ENCODE measurements at places on chromosomes 11 and 22.
A peak's percentile ranks its signal among the peaks of the same experiment; 100 is the strongest.

DNA sequence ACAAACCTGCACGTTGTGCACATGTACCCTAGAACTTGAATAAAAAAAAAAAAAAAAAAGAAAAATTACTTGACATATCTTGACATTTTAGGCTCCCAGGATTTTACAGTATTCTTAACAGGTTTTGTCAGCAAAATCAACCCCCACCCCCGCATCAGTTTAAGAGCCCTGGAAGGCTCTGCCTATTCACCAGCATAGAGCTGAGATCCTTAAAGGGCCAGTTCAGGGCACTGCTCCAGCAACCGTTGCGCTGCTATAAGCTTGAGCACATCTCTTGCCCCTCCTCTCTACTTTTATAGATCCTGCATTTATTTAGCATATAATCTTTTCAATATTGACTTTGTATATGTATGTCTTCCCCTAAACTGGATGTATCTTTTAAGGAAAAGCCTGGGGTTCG, 697 bp upstream of the PAFAH1B2 start:
- peak; percentile 43 for DNase-seq

GRCh38 chr22:35581023-35581413, 36.1 kb downstream of the MB start:
- DNase-seq = no peak

DNA sequence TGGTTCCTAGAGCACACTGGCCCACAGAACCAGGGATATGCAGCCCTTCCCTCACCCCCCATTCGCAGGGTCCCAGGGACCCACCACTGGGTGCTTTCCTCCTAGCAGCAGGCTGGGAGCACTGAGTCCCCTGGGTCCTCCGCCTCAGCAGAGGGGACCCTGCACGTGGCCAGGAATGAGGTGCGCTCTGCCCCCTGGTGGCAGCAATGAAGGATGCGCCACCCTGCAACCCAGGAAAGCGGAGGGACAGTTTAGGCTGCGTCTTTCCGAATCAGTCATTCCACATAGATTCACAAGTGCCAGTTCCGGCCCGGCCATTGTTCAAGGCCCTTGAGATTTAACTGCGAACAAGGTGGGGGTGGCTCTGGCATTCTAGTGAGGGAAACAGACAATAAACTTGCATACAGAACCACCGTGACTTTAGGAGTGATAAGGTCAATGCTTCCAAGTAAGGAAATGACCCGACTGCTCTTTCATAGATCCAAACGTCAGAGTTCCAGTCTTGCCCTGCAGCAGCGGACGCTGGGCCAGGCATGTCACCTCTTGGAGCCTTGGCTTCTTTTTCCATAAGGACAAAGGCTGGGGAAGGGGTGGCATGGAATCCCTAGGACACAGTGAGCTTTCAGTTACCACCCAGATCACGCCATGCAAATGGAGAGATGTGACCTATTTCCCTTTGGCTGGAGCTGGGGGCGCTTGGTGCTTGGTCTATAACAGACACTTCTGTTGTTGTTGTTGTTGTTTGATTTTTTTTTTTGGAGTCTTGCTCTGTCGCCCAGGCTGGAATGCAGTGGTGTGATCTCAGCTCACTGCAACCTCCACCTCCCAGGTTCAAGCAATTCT, 7.7 kb downstream of the RIN1 start:
- DNase-seq = peak; percentile 94

GRCh38 chr22:20181194-20181883, 30.5 kb upstream of the CCDC188 start:
- DNase-seq = no peak

- no peak for DNase-seq
These were observed 82.0 kb upstream of the OR5AK2 start for GRCh38 chr11:56906683-56907148.

GRCh38 chr11:118105657-118106305, 19.0 kb upstream of the SMIM35 start:
- no peak for DNase-seq

- DNase-seq = no peak
These were observed 104.7 kb upstream of the SPON1 start for GRCh38 chr11:13857828-13858227.

DNA sequence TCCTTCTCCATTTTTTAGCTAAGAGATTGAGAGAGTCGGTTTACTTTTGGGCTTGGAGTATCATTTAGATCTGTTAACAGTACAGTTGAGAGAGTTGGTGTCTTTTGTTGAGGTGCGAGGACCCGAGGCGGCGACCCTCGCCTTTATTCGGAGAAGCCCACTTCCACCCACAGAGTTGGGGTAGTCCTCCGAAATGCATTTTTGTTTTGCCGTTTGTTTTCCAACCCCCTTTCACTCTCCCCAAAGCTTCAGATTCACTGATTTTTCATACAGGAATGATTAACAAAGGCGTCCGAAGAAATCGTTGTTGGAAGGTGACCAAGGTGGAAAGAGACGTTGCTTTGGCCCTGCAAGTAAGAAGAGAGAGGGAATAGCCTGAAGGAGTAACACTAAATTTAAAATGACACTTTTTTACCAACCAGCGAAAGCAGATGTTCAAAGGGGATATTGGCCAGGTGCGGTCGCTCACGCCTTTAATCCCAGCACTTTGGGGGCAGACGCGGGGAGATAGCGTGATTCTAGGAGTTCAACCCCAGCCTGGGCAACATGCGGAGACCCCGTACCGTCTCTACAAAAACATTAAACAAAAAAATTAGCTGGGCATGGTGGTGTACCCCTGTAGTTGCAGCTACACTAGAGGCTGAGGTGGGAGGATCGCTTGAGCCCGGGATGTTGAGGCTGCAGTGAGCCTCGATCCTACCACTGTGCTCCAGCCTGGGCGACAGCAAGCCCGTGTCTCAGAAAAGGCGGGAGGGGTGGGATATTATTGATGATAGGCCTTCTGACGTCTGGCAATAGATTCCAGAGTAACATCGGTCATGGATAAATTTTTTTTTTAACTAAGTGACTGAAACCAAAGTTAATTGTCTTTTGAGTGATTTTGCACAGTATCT, 899 bp upstream of the RAB30 start:
- no peak for DNase-seq

DNA sequence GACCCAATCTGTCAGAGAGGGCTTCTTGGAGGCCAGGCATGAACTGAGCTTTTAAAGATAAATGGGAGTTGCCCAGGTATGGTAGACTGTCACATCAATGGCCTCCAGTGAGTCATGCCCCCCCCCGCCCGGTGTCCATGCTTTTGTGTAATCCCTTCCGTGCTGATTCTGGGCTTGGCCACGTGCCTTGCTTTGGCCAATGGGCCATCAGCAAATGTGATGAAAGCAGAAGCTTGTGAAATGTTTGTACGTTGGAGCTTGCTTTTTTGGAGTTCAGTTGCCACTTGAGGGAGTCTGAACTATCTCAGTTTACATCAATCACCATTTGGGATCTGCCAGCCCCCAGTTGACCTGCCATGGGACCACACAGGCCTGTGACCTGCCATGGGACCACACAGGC, 4.3 kb upstream of the THY1 start:
- no peak for DNase-seq

Measured in HTR-8/SVneo (cell line).